ENCODE measurements at places on chromosomes 7 and 10. TPM values are rescaled to one million over a fixed set of nuclear protein-coding genes. Genes with fewer than 3 reads are reported as not detected.

DNA sequence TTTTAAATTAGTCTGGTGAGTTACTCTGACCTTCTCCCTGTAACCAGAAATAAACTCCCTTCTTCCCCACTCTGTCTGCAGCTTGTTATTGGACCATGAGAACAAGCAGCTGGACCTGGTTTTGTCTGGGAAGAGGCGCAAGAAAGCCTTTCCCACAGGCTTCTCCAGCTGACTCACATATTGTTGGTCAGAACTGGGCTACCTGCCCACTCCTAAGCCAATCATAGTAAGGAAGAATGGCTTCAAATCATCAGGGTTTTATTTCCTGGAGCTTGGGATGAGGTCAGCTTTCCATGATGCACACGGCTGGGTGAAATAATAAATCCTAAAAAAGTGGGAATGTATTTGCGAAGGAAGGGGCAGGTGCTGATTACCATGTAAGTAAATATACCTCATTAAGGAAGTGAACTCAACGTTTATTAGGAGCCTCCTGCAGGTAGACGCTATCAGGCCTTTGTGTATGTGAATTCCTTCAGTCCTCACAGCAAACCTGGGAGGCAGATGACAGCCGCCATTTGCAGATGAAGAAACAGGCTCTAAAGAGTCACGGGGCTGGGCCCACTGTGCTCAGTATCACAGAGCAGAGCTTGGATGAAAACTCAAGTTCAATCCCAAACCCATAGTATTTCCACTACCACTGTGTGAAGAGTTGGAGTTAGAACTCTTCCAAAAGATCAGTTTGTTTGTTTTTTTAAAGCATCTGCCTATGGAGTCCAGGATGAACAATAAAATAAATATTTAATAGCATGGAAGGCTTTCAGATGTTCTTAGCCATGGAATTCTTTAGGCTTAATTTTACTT lies 32.8 kb downstream of the IL15RA start:
- H3K27me3 ChIP-seq = no peaks in the 10 kb centered on the region
- no peaks in the 10 kb centered on the region for H3K36me3 ChIP-seq
- peak; percentile 79 for DNase-seq
- peak overlapping the region; percentile 49 for H3K4me3 ChIP-seq

DNA sequence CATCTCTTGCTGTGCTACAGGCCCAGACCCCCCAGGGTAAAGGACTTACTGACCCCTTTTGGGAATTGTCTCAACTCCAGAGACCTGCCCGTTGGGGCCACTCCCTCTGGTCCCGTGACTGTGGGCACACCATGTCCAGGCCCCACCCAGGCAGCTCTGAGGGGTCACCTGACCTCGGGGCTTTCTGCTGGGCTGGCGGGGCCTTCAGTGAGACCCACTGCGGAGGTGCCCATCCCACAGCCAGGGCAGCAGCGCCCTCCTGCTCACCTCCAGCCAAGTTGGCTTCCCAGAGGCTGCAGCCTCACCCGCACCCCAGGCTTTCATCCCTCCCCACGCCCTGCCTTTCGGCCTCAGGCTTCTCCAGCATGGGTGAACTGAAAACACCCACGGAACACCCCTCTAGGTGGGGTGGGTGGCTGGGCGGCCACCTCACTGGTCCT lies 147.2 kb downstream of the DNAJB6 start:
- no peak overlapping the region for H3K4me3 ChIP-seq
- peaks cover 7% of the 10 kb centered on the region for H3K27me3 ChIP-seq

GRCh38 chr7:7321681-7322080 lies 139.3 kb downstream of the C1GALT1 start:
- H3K27ac ChIP-seq = no peak overlapping the region
- H3K4me1 ChIP-seq = no peaks in the 10 kb centered on the region
- H3K36me3 ChIP-seq = no peaks in the 10 kb centered on the region
- no peaks in the 10 kb centered on the region for H3K27me3 ChIP-seq
- H3K4me3 ChIP-seq = no peak overlapping the region

The SEMA3A gene
- 0.46 TPM for total RNA-seq

DNA sequence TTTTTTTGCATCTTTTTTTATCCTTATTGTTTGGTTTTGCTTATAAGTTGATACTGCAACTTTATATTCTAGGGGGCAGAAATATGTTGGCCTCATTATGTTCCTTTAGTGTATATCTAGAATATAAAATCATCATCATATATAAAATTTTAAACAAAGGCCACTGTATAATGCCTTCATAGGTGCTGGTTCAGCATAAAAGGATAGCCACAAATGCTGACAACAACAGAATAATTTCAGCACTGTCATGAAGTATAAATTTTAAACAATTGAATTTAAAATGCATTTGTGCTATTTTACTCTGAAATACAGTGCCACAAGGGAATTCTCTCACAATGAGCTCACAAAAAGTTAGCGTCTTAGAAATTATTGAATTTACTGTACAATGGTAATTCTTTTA lies 285.9 kb downstream of the ATRNL1 start:
- H3K4me1 ChIP-seq = no peaks in the 10 kb centered on the region
- DNase-seq = no peak
- no peak overlapping the region for H3K27ac ChIP-seq
- H3K4me3 ChIP-seq = no peak overlapping the region

DNA sequence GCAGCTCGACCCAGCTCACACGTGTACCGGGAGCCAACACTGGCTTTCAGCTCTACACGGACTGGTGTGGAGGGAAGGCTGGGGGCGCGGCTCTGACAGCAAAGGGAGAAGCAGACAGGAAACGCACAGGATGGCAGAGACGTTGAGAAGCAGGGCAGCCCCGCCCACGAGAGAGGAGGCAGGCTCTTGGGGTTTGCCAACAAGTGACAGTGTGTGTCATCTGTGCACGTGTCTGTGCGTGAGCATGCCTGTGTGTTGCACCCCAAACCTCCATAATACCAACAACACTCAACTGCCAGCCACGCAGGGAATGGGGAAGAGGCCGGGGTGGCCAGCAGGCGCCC lies 64.4 kb upstream of the PDGFA start:
- H3K36me3 ChIP-seq = no peaks in the 10 kb centered on the region
- H3K27me3 ChIP-seq = no peaks in the 10 kb centered on the region
- peak; percentile 54 for DNase-seq
- H3K27ac ChIP-seq = no peak overlapping the region
- H3K4me3 ChIP-seq = no peak overlapping the region

DNA sequence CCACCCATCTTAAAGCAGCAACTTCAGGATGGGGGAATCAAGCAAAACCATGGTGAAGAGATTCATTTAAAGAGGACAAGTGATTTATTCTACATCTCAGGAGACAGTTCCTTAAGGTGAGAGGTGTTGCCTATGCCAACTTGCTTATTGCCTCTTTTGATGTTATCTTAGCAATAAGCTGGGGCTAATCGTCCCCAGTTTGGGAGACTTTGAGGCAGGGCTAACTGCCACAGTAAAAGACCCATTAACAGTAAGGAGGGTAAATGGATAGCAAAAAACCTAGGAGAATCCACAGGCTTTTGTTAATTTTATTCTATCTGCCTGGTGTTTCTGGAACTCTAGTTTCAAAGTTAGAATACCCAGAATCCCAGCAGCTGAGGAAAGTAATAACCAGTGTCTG lies 22.1 kb upstream of the HERPUD2 start:
- peak overlapping the region; percentile 82 for H3K27ac ChIP-seq
- no peaks in the 10 kb centered on the region for H3K27me3 ChIP-seq
- H3K36me3 ChIP-seq = no peaks in the 10 kb centered on the region

- H3K36me3 ChIP-seq = no peaks in the 10 kb centered on the region
- H3K27me3 ChIP-seq = no peaks in the 10 kb centered on the region
- H3K27ac ChIP-seq = peak overlapping the region; percentile 33
- DNase-seq = no peak
- H3K4me3 ChIP-seq = no peak overlapping the region
These were observed 20.7 kb downstream of the IFIT3 start for GRCh38 chr10:89348481-89348880.

DNA sequence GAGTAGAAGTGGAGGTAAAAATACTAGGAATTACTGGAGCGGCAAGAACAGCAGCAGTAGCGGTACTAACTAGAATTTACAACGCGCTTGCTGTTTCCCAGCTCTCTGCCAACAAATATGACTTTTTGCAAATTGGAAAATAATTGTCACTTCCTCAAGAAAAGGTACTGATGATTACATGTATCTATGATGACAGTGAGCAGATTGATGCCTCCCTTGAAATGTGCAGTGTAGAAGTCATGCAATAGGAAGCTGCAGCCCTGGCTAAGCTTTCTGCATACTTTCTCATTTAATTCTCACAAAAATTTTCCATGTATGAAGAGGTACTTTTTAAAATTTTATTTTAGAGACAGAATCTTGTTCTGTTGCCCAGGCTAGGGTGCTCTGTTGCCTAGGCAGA lies 49.9 kb downstream of the ANK3 start:
- no peak overlapping the region for H3K4me3 ChIP-seq
- no peaks in the 10 kb centered on the region for H3K36me3 ChIP-seq
- no peak for DNase-seq

The ZP3 gene
- 12.3 TPM for total RNA-seq

- H3K4me1 ChIP-seq = no peaks in the 10 kb centered on the region
- H3K27me3 ChIP-seq = no peaks in the 10 kb centered on the region
These were observed 259.4 kb downstream of the CAMK1D start for GRCh38 chr10:12608761-12609160.

DNA sequence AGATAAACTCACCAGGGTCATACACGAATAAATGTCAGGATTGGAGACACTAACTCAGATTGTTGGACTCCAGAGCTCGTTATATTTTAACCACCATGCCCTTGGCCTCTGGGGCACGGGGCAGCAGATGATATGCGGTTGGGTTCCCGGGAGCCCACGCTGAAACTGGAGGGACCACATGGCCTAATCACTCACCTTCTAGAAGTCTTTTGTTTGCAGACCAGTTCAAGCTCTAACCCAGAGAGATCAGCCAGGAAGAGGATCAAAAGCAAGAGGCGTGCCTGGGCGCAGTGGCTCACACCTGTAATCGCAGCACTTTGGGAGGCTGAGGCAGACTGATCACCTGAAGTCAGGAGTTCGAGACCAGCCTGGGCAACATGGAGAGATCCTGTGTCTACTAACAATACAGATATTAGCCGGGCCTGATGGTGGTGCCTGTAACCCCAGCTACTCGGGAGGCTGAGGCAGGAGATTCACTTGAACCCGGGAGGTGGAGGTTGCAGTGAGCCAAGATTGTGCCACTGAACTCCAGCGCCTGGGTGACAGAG lies 42.6 kb upstream of the ECHDC3 start:
- no peak overlapping the region for H3K27ac ChIP-seq
- DNase-seq = no peak
- H3K36me3 ChIP-seq = no peaks in the 10 kb centered on the region
- no peaks in the 10 kb centered on the region for H3K4me1 ChIP-seq
- H3K27me3 ChIP-seq = no peaks in the 10 kb centered on the region

- peaks cover 7% of the 10 kb centered on the region for H3K36me3 ChIP-seq
- H3K27me3 ChIP-seq = no peaks in the 10 kb centered on the region
- peaks cover 15% of the 10 kb centered on the region for H3K4me1 ChIP-seq
These were observed 2.1 kb downstream of the SAMD9L start for GRCh38 chr7:93146036-93146435.

The BTBD16 gene
- not detected for total RNA-seq

Data from psoas muscle (tissue), 8 donors.